ENCODE measurements at places on chromosomes 12 and 14. TPM values are rescaled to one million over a fixed set of nuclear protein-coding genes. Genes with fewer than 3 reads are reported as not detected.

DNA sequence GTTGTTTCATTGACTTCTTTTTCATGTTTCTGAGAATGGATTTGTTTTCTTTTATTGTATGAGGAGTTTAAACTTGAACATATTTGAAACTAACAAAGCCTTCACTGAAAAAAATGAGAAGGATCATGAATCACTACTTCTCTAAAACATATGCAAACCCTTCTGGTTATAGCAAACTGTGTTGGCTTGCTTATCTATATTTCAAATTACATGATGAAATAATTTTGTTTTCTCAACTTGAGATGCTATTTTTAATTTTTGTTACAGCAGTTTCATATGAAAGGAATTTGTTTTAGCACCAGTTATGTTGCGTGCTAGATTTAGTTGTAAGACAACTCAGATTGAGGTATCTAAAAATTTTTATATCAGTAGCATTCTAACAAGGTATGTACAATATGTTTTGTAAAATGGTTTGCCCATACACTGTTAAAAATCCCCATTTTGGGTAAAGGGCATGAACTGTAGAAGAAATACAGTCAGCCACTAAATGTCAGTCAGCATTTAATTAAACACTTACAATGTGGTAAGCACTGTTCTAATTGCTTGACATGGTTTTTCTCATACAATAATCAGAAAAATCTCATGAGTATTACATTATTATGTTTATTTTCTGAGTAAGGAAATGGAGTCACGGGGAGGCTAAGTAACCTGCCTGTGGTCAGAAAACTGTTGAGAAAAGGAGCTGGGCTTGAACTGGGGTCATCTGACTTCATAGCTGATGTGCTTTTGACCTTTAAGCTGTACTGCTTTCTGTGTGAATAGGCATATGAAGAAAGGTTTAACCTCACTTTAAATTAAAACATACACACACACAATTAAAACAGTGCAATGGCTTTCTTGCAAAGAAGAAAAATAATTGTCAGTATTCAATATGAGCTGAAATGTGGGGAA, 105.7 kb downstream of the PLEKHA5 start:
- peaks cover 8% of the 10 kb centered on the region for H3K36me3 ChIP-seq
- H3K27me3 ChIP-seq: no peaks in the 10 kb centered on the region
- no peak overlapping the region for H3K4me3 ChIP-seq
- H3K27ac ChIP-seq: no peak overlapping the region

RNASE7 gene
- total RNA-seq: not detected

OS9 gene
- total RNA-seq: 112 TPM

DNA sequence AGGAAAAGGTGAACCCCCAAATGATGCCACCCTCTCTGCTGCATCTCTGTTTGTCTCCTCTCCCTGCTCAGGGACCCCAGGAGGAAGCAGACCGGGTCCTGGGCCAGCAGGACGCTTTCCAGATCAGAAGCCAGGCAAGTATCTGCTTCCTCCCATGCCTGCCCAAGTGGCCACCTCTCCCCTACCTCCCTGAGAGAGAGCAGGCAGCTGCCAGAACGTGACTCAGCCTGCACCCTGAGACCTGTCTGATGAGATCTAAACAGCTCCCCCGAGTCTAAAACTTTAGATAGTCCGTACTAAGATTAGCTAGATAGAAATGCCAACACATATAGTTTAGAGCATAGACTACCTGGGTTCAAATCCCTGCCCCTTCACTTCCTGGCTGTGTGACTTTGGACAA, 31.2 kb upstream of the OAS1 start:
- no peaks in the 10 kb centered on the region for H3K36me3 ChIP-seq
- H3K27ac ChIP-seq: no peak overlapping the region
- H3K4me3 ChIP-seq: no peak overlapping the region
- H3K4me1 ChIP-seq: no peaks in the 10 kb centered on the region
- no peaks in the 10 kb centered on the region for H3K27me3 ChIP-seq

- DNase-seq: no peak
- no peaks in the 10 kb centered on the region for H3K27me3 ChIP-seq
- no peak overlapping the region for H3K27ac ChIP-seq
- no peaks in the 10 kb centered on the region for H3K4me1 ChIP-seq
- peaks cover 48% of the 10 kb centered on the region for H3K36me3 ChIP-seq
Observed at GRCh38 chr12:123160801-123161487, 10.1 kb upstream of the PITPNM2 start.

GRCh38 chr14:73168691-73169090, 32.4 kb downstream of the PSEN1 start:
- no peaks in the 10 kb centered on the region for H3K4me1 ChIP-seq
- DNase-seq: no peak
- H3K27ac ChIP-seq: no peak overlapping the region
- no peak overlapping the region for H3K4me3 ChIP-seq

PARP2 gene
- total RNA-seq: 25.2 TPM

GRCh38 chr12:42552822-42553221, 36.7 kb downstream of the PRICKLE1 start:
- peak overlapping the region; percentile 61 for H3K4me3 ChIP-seq
- H3K27me3 ChIP-seq: peaks cover 26% of the 10 kb centered on the region
- DNase-seq: peak; percentile 55
- no peak overlapping the region for H3K27ac ChIP-seq
- H3K36me3 ChIP-seq: no peaks in the 10 kb centered on the region
- peaks cover 4% of the 10 kb centered on the region for H3K4me1 ChIP-seq

DNA sequence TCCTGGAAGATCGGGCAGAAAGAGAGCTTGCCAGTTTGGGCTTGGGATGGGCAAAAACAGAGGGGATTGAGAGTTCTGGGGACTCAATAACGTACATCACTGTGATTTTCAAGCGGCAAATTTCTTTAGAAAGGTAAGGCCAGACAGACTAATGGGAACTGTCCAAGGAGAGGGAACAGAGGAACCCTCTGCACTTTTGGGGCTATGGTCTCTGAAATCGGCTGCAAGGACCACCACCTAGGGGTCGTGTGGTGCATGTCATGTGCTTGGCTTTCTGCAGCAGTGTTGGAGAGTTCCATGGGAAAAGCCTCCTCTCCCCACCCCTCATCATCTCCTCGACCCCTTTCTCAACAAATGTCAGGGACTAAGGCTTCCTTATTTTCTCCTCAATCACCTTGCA, 79.6 kb downstream of the PPM1A start:
- no peak overlapping the region for H3K27ac ChIP-seq
- H3K4me3 ChIP-seq: no peak overlapping the region
- H3K27me3 ChIP-seq: no peaks in the 10 kb centered on the region
- H3K36me3 ChIP-seq: no peaks in the 10 kb centered on the region

Data from H9 (cell line).